ENCODE measurements at places on chromosomes 5 and 9.

DNA sequence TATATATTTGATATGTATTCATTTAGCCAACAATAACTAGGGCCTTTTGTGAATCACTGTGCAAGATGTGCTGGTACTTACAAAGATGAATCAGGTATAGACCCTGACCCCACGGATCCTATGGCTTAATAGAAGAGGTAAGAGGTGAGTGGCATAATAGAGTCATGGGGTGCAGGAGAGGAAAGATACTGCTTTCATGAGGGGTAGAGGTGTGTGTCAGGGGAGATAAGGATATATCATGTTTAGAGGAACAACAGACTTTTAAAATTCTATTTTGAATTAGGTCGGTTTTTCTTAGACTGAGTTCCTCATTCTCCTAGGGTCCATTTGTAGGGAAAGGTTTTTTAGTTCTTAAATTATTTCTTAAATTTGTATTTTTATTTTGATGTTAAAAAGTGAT, 27.8 kb downstream of the ZCCHC7 start:
- DNase-seq: no peak

- no peak for DNase-seq
Observed at GRCh38 chr9:97280755-97281330, 26.6 kb upstream of the CCDC180 start.

DNA sequence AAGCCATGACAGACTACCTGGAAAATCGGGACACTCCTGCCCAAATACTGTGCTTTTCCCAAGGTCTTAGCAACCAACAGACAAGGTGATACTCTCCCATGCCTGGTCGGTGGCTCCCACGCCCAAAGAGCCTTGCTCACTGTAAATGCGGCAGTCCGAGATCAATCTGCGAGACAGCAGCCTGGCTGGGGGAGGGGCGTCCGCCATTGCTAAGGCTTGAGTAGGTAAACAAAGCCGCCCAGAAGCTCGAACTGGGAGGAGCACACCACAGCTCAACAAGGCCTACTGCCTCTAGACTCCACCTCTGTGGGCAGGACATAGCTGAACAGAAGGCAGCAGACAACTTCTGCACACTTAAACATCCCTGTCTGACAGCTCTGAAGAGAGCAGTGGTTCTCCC, 272.1 kb upstream of the CCNG1 start:
- no peak for DNase-seq

DNA sequence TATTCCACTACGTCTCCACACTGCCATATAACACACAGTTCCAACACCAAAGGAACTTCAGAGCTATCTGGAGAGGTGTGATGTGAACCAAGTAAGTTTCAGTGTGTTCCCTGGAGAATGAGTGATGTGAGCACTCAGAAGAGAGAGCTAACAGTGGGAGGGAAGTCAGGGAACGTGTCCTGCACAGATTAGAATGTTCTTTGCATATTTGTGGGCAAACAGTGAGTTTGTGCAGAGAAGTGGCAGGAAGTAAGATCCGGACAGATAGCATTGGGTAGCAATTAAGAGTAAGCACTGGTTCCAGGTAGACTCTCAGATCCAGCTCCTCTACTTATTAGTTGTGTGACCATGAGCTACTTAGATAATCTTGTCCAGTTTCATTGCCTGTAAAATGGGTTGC, 206.4 kb downstream of the PDZD2 start:
- DNase-seq: no peak

- peak; percentile 86 for DNase-seq
Observed at GRCh38 chr9:70110194-70111041, 66.8 kb downstream of the MAMDC2 start.

GRCh38 chr9:20320921-20321320, 301.4 kb downstream of the MLLT3 start:
- DNase-seq: no peak

DNA sequence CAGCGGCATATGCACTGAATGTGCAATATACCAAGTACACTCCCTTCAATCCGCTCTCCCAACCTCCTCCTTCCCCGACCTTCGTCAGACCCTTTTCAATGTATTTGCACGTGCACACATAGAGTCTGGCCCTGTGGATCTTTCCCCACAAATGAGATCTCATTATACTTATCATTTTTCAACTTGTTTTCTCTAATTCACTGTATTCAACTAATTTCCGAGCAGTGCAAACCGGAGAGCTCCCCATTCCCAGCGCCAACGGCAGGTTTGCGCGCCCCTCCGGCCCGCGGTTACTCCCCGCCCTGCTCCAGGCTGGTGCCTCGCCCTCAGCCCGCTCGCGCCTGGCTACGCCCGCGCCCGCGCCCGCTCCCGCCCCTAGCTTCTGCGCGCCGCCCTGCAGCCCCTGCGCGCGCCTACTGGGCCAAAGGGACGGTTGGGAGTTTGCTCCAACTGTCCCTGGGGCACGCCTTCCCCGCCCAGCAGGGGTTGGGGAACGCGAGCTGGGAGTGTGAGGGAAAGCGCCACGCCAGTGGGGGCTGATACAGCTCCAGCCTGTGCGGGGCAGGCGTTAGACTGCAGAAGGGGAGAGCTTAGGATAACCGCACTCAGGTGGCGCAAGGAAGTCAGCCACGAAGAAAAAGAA, 3.3 kb upstream of the CDC20B start:
- DNase-seq: peak; percentile 28

DNA sequence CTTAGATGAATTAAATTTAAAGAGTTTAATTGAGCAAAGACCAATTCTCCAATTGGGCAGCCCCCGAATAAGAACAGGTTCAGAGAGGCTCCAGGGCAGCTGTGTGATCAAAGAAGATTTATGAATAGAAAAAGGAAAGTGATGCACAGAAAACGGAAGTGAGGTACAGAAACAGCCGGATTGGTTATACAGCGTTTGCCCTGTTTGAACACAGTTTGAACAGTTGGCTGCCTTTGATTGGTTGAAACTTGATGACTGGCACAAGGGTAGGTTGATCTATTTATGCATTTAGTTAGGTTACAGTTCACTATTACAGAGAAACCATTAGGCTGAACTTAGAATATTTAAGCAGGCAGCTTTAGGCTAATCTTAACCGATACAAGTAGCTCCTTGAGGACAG, 29.5 kb downstream of the NIM1K start:
- DNase-seq: no peak

GRCh38 chr9:78366827-78367226, 69.9 kb downstream of the PSAT1 start:
- no peak for DNase-seq

- DNase-seq: no peak
Observed at GRCh38 chr5:101590384-101590783, 687.3 kb upstream of the ST8SIA4 start.

DNA sequence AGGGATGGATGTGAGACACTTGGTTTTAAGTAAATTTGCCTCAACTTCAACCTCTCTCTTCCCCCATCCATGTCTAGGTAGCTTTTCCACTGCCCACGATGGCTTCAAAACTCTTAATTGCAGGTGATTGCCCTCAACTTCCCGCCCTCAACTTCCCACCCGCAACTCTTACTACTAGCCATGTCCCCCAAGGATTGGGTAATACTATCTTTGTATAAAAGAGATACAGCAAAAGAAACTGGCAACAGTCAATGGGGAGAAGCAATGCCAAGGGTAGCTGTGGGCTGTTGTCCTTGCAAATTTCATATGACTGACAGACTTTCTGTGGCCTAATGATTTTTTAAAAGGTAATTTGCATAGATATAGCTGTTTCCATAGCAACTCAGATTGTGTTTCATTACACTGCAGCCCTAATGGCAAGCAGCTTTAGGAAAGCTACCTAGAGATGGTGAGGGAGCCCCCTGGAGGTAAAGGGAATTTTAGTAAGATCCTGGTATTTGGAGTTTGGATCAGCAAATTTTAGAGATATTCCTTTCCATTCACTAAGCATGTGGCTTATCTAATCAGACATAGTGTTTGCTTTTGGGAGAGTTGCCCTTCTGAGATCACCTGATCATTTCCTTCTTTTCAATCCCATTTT, 421.5 kb upstream of the DAP start:
- peak; percentile 23 for DNase-seq

DNA sequence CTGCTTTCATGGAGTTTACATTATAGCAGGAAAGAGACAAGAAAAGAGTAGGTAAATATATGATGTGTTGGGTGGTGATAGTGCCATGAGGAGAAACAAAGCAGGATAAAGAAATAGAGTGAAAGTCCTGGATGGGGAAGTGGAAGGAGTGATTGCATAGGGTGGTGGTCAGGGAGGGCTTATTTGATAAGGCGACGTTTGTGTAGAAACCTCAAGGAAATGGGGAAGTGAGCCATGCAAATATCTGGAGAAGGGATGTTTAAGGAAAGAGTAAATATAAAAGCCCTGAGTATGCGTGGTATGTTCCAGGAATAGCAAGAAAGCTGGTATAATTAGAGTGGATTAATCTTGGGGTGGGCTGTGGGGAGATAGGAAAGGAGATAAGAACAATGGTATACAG, 134.7 kb upstream of the SV2C start:
- no peak for DNase-seq

GRCh38 chr5:41721516-41721915, 148.7 kb downstream of the OXCT1 start:
- DNase-seq: peak; percentile 10

- DNase-seq: no peak
Observed at GRCh38 chr5:181084621-181085195, 44.6 kb downstream of the BTNL9 start.

- no peak for DNase-seq
Observed at GRCh38 chr5:143448518-143448917, 45.0 kb upstream of the NR3C1 start.

GRCh38 chr9:127004946-127005769, 90.6 kb downstream of the RALGPS1 start:
- peak; percentile 91 for DNase-seq

- no peak for DNase-seq
Observed at GRCh38 chr5:52786391-52786790, 1.3 kb upstream of the ITGA1 start.

GRCh38 chr5:116388564-116389258, 185.9 kb downstream of the SEMA6A start:
- DNase-seq: no peak

DNA sequence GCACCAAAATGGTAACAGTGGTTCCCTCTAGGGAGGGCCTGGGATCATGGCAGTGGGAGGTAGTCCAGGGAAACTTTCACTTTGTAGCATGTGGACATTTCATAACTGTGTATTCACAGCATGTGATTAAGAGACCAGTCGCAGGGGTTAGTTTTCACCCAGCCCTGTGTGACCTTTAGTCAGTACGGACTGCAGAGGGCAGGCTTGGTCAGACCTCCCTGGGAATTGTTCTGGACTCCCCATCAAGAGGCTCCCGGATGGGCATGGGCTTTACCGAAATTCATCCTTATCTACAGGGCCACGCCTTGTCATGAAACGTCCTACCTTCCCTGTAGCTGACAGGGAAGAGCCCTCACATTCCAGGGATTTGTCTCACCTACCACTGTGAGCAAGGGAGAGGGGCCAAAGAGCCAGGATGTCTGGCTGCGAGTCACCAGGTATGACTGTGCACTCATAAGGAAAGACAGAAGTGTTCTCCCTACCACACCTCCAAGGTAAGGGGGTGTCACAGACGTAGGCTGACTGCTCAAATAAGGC, 19.9 kb downstream of the GPX3 start:
- peak; percentile 72 for DNase-seq

DNA sequence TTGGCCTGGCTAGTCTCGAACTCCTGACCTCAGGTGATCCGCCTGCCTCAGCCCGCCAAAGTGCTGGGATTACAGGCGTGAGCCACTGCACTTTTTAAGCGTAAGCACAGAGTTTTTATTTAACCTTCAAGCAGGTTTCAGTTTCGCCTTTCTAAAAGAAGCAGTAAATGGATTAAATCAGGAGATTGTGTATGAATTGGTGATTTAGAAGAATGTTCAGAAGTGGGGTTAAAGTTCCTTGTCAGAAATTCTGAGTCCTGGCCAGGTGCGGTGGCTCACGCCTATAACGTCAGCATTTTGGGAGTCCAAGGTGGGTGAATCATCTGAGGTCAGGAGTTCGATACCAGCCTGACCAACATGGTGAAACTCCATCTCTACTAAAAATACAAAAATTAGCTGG, 12.2 kb downstream of the HSPA4 start:
- no peak for DNase-seq

- no peak for DNase-seq
Observed at GRCh38 chr9:26945591-26945990, 1.5 kb downstream of the PLAA start.

- no peak for DNase-seq
Observed at GRCh38 chr9:116733010-116733641, 46.0 kb downstream of the TRIM32 start.

DNA sequence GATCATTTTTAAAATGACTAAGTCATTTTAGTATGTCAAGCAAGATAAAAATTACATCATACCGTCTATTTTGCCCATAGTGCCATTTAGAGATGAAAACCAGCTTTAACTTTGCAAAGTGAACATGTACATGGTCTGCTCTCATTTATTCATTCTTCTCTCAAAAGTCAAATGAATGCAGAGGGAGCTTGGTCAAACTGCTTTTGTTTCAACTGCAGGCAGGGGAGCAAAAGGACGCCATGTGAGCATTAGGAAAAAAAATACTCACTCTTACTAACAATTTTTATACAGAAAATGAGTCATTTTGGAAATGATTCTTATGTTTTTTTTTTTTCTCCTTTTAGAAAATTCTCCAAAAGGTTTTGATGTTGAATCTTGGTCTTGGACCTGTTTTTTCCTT, 15.7 kb downstream of the SCGB3A1 start:
- no peak for DNase-seq

- DNase-seq: no peak
Observed at GRCh38 chr9:125534971-125535701, 171.9 kb downstream of the MAPKAP1 start.

DNA sequence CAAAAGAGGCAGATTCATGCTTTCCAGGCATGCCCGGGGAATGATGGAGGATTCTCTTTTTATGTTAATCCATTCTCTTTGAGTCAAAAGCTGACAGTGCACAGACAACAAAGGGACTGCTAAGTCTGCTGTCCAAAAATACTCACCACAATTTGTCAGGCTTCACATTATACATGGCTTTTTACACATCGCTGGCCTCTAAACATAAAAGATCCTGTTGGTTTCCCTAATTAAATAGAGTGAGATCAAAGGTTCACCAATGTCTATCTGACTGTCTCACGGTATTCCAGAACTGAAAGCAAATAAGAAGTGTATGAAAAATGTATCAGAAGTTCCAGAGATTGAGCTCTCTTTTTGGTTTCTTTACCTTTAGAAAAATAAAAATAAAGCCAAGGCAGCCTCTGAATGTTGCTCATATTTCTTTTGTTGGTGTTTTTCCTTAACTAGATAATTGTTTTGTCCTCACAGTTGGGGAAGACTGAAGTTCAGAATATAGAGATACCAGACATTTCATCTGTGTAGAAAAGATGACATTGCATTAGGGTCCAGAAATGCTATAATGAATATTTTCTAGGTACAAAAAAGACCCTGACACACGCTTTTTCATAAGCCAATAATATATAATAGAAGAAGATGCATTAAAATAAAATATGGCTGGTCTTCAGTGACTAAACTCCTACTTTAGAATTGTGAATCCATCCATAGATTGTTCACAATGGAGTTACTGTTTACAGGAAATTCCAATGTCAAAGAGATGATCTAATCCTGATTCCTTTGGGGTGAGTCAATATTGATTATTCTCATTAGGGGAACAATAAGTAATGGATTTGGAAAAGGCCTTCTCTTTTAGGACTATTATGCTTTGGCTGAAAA, 688.2 kb upstream of the CDH6 start:
- DNase-seq: no peak

- no peak for DNase-seq
Observed at GRCh38 chr9:37927601-37928551, 23.9 kb upstream of the SLC25A51 start.

Measured in LHCN-M2 (cell line).